Substantia nigra (tissue), 51 donors: ENCODE measurements at places on chromosomes 3 and 15.

DNA sequence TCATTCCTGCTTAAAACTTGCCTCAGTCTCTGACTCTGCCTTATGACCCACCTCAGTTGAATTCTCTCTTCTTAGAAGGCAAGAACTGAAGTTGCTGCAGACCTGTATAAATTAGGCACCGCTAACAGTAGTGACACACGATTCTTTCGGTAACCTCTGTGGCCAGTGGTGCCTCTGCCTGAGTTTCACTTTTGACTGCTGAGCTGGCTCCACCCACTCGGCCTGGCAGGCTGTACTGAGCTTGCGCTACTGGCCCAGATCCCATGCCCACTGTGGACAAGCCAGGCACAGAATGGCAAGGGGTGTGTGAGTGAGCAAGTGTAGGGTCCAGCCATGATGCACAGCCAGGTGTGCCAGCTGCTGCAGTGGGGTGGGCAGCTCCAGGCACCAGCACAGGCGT, 19.1 kb upstream of the EIF1B start:
- DNase-seq, result no peak

DNA sequence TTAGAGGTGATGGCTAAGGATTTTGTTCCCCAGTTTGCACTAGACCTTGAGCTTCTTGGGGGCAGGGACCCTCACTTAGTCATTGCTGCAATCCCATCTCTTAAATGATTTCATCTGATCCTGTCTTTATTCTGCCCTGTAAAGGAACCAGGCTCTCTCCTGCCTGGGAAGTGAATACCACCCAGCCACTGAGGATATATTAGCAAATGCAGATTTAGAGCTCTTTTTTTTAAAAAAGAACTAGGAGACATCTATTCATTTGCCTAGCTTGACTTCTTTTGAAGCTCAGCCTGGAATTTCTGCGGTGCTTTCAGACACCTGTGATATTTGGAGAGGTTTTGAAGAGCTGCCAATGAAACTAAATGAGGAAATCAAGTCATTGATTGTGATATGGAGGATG, 41.8 kb downstream of the CA12 start:
- DNase-seq, result no peak

- DNase-seq, result no peak
These were observed 47.6 kb upstream of the TRPM1 start for GRCh38 chr15:31149088-31149505.

DNA sequence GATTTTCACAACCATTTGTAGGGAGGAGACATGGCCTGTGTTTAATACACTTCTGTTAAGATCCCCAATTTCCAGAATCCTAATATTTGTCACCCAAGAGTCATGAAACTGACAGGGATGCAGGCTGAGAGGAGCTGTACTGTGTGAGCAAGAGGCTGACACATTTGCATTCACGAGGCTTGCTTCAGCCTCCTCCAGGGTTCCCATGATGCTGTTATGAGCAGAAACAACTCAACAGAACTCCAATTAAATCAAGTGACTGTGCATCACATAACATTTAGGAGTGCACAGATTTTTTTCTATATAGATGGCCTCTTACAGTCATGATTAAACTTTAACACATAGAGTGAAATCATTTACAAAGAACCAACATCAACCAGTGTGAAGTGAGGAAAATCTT, 292.3 kb upstream of the STT3B start:
- DNase-seq, result no peak

DNA sequence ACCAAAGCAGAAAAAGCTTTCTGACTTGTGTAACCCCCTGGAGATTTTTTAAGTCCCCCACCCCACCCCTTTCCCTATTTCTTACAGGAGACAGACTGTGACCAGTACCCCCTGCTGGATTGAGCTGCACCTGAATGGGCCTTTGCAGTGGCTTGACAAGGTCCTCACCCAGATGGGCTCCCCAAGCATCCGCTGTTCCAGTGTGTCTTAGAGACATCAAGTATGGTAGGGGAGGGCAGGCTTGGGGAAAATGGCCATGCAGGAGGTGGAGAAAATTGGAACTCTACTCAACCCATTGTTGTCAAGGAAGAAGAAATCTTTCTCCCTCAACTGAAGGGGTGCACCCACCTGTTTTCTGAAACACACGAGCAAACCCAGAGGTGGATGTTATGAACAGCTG, 64.1 kb downstream of the AAGAB start:
- no peak for DNase-seq

DNA sequence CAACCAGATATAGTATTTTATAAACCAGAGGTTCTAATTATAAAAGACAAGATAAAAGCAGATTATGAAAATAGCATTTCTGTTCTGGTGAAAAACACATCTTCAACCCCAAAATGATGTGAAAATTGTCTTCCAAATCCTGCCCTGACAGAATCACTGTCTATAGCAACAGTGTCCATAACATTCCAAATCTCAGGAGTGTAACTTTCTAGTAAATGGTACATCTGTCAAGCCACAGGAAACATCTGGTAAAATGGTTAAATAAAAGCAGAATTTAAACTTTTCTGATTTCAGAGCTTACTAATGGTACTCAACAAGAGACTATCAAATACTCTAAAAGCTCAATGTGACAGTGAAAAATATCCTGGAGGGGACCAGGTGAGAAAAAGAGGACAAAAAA, 60.5 kb downstream of the VGLL4 start:
- DNase-seq, result no peak

GRCh38 chr15:44308889-44309288, 20.4 kb downstream of the GOLM2 start:
- DNase-seq, result no peak
